ENCODE measurements at places on chromosomes 13 and 19. TPM values are rescaled to one million over a fixed set of nuclear protein-coding genes. Genes with fewer than 3 reads are reported as not detected.

DNA sequence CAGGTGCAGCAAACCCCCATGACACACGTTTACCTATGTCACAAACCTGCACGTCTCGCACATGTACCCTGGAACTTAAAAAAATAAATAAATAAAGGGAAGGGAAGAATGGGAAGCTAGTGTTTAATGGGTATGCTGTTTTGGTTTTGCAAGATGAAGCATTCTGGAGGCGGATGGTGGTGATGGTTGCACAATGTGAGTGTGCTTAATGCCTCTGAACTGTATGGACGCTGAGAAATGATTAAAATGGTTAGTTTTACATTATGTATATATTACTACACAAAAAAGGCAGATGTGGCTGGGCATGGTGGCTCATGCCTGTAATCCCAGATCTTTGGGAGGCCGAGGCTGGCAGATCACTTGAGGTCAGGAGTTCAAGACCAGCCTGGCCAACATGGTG lies 17.8 kb downstream of the NFILZ start:
- no peak for DNase-seq

SIGLEC5 gene
- 0.71 TPM for polyA plus RNA-seq

DNA sequence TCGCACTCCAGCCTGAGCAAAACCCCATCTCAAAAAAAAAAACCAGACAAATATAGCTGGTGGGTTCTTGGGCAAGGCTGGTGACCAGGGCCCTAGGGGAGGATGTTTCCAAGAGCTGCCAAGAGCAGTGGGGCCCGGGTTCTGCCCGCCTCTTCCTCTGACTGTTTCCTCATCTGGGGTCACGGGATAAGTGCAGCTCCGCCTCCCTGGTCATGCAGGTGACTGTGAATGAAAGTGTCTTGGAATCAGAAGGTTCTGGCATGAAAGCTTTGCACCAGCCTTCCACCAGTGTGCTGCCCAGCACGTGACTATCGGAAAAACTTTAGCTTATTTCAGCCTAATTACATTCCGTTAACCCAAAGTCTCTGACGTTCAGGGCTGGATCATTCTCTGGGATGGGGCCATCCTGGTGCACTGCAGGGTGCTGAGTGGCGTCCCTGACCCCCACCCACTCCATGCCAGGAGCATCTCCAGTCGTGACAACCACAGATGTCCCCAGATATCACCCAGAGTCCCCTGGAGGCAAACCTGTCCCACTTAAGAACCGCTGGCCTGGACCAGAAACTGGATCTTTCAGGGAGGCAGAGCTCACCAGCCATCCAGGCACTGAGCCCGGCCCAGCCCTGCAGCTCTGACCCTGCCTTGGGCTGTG lies 85.6 kb downstream of the GNG7 start:
- DNase-seq = no peak

- no peak for DNase-seq
Measured at GRCh38 chr19:18406749-18407148, 9.3 kb upstream of the LRRC25 start.

LRRC8E gene
- polyA plus RNA-seq = 0.23 TPM

CYP4F8 gene
- not detected for polyA plus RNA-seq

DNA sequence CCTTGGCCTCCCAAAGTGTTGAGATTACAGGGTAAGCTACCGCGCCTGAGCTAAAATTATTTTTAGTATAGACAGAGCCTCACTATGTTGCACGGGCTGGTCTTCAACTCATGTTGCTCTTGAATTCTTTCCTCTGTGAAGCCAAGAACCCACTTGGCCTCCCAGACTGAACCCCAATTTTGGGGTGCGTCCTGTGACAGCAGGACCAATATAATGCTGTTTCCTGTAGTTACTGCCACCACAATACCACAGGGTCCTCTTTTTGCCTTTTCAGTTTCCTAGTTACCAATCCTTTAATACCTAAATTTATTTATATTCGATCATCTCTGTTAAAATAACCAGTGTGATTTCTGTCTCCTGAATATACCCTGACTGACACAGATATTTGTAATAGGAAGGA lies 32.9 kb downstream of the TSKS start:
- no peak for DNase-seq

FFAR1 gene
- not detected for polyA plus RNA-seq
